ENCODE measurements at places on chromosomes 2 and 18.

- DNase-seq = no peak
These were observed 195.9 kb downstream of the SH3RF3 start for GRCh38 chr2:109324861-109325260.

DNA sequence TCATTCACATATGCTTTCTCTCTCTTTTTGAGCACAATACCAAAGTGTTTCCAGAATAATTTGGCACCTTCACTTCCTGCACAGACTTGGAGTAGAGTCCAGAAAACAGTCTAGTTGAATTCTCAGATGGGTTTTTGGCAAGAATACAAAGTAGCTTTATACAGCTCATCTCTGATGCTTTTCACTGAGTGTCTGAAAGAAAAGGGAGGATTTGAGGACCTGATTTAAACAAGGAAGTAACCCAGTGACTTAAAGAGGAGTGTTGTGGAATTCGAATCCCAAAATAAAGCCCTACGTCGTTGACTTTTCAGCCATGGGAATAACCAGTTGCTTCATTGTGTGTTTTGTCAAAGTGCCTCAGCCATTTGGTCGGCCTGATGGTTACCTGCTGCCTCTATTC, 31.8 kb downstream of the METAP1D start:
- no peak for DNase-seq

DNA sequence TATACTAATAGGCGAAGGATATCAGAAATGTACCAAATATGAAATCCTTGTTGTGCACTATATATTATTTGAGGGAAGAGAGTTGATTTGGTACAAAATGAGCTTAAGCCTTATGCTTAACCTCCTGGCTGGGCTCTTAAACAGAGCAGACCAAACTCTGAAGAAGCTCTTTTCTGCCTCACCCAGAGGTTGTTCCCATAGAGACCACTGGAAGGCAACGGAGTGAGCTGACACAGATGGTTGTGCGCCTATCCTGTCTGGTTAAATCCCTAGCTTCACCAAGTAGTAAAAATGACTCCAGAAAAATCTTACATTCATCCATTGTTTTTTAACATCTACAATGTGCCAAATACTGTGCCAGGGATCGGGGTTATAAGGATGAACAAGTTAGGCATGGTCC, 55.9 kb upstream of the NOL4 start:
- DNase-seq = no peak

DNA sequence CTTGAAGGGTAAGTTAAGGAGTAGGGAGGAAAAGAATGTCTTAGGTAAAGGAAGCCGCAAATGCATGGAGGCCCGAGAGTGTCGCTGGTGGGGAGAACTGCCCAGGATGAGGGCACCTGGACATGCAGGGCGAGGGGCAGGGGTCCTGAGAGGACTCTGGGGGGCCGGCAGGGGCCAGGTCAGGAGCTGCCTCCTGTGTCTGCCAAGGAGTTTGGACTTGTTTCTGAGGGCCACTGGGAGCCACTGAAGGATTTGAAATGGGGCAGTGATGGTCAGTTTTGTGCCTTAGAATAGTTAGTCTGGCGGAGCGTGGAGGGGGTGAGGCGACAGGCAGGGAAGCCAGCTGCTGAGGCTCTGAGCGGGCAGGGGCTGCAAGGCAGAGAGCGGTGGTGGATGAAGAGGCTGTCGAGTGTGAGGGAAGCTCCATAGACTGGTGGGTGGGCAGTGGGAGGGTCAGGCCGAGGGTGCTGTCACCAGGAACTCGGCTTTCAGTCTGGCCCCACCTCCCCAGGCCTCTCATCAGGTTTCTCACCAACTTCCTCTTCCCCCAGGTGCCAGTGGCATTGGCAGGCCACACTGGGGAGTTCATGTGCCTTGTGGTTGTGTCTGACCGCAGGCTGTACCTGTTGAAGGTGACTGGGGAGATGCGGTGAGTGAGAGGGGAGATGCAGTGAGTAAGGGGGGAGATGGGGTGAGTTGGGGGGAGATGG, 14.7 kb upstream of the SLC4A3 start:
- no peak for DNase-seq

GRCh38 chr2:108169982-108170625, 69.7 kb upstream of the SULT1C3 start:
- no peak for DNase-seq

- DNase-seq = no peak
These were observed 23.1 kb upstream of the RAB31 start for GRCh38 chr18:9684881-9685614.

- no peak for DNase-seq
These were observed 86.5 kb upstream of the PPP1CB start for GRCh38 chr2:28665041-28665704.

GRCh38 chr2:235904585-235904931, 263.6 kb downstream of the GBX2 start:
- no peak for DNase-seq

DNA sequence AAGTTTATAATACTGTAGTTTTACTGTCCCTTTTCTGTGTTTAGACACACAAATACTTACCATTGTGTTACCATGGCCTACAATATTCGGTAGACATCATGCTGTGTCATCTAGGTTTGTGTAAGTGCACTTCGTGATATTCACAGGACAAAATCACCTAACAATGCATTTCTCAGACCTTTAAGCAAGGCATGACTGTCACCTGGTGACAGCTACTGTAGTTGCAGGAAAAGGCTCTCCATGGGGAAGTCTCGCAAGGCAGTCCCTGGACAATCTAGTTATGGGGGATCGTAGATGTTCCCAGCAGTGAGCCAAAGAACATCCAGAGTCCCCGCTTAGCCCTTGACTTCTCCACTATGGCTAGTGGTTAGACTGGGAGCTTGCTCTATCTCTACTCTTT, 73.1 kb downstream of the EIF2AK3 start:
- DNase-seq = no peak

DNA sequence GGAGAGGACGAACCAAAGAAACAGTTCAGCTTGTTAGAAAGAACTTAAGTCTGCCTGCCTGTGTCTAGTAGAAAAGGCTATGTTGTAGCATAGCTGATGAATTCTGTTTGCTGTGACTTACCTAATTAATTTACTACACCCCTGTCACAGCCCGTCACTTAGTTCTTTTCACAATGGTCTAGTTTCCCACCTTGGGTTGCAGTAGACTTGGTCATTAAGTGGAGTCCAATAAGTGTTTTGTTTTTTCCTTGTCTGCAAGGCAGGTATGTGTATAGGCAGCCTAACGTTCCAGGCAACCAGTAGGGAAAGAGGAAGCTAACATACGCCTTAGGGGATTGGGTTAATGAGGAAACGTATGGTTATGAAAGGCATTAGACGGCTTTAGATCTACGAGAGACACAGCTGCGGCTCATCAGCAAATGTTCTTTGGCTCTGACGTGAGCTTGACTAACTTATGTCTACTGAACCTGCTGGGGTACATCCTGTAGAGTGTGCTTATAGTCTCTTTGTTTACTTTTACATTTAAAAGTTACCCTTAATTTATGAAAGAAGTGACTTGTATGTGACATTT, 180.1 kb downstream of the PRPF40A start:
- no peak for DNase-seq

GRCh38 chr2:203824057-203824456, 43.5 kb upstream of the CTLA4 start:
- no peak for DNase-seq

GRCh38 chr2:19845323-19845920, 56.4 kb downstream of the TTC32 start:
- no peak for DNase-seq

GRCh38 chr2:188381614-188382013, 89.9 kb downstream of the GULP1 start:
- DNase-seq = no peak

- no peak for DNase-seq
These were observed 119.7 kb downstream of the METTL4 start for GRCh38 chr18:2451556-2451955.

Measured in hypothalamus (tissue), 51 donors.